Gastroesophageal sphincter (tissue), 4 donors: ENCODE measurements at places on chromosomes 2 and 18.

- no peaks in the 10 kb centered on the region for H3K4me1 ChIP-seq
- H3K36me3 ChIP-seq: no peaks in the 10 kb centered on the region
- no peak overlapping the region for H3K27ac ChIP-seq
- no peak for ATAC-seq
Observed at GRCh38 chr2:16032282-16033031, 92.1 kb downstream of the MYCN start.

GRCh38 chr2:172574965-172575364 is 19.1 kb downstream of the PDK1 start:
- no peaks in the 10 kb centered on the region for H3K4me1 ChIP-seq
- H3K4me3 ChIP-seq: no peak overlapping the region
- ATAC-seq: no peak
- H3K27ac ChIP-seq: no peak overlapping the region

DNA sequence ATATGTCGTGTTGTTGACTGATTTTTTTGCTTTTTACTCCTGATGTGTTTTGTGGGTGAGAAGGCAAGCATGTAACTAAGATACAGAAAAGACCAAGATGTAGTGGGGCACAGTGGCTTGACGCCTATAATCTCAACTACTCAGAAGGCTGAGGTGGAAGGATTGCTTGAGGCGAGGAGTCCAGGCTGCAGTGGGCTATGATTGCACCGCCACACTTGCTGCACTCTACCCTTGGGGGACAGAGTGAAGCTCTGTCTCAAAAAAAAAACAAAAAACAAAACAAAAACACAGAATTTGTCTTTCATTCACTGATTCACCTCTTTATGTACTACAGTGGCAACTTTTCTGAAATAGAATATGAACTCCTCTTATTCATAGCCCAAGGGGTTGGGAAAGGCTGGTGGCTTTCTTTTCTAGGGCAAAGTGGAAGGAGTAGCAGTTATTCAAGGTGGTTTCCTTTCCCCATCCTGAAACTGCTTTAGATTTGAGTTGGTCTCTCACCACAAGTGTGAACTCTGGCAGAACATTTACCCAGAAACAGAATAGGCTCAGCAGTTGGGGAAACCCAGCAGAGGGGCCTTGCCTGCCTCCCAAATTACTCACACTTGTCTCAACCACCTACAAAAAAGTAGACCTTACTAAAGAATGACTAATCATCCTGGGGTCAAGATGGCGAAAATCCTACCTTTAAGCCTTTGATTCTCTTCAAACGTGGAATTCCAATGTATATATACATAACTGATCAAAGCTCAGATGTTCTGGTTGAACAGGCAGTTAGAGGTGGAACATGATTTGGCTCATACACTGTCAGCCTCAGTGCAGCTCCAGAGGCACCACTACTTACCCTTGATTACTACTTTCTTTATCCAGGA is 6.5 kb downstream of the TANK start:
- H3K36me3 ChIP-seq: no peaks in the 10 kb centered on the region
- ATAC-seq: no peak
- H3K27ac ChIP-seq: no peak overlapping the region
- no peaks in the 10 kb centered on the region for H3K27me3 ChIP-seq
- no peak overlapping the region for H3K4me3 ChIP-seq
- peaks cover 68% of the 10 kb centered on the region for H3K4me1 ChIP-seq

- no peak overlapping the region for H3K27ac ChIP-seq
- no peaks in the 10 kb centered on the region for H3K27me3 ChIP-seq
- ATAC-seq: no peak
Observed at GRCh38 chr2:106978647-106979046, 92.7 kb upstream of the ST6GAL2 start.

DNA sequence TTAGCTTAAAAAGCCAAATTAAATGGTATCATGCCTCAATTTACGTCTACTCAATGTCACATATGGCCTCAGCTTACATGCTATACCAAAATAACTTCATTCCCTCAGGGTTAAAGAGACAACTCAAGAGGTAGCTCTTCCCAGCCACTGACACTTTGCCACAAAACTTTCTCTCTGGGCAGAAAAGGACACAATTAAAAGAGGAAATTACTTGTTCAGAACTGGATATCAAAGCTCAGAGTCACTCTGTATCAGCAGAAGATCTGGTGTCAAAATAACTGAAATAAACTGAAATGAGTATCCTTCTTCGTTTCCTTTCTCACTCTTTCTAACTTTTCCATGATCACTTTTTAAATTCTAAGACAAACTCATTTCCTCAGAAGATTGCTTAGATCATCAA is 108.7 kb downstream of the ZNF521 start:
- H3K27me3 ChIP-seq: no peaks in the 10 kb centered on the region
- H3K27ac ChIP-seq: no peak overlapping the region
- no peaks in the 10 kb centered on the region for H3K36me3 ChIP-seq
- H3K4me1 ChIP-seq: peaks cover 7% of the 10 kb centered on the region
- ATAC-seq: no peak
- no peak overlapping the region for H3K4me3 ChIP-seq

DNA sequence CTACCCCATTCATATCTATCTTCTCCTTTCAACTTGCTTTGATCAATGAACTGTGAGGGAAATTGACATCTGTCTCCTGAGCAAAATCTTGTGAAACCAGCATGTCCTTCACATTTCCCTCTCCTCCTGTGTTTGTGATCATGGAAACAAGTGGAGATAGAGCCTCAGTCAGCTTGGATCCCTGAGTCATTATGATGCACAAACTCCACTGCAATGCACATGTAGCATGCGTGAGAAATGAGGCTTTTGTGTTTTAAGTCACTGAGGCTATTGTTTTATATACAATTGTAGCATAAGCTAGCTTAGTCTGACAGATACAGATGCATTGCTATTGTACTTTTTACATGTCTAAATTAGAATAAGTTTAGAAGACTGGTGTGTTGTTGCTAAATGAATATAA is 85.2 kb upstream of the HNMT start:
- ATAC-seq: no peak
- H3K27me3 ChIP-seq: no peaks in the 10 kb centered on the region
- H3K36me3 ChIP-seq: no peaks in the 10 kb centered on the region
- no peak overlapping the region for H3K4me3 ChIP-seq

DNA sequence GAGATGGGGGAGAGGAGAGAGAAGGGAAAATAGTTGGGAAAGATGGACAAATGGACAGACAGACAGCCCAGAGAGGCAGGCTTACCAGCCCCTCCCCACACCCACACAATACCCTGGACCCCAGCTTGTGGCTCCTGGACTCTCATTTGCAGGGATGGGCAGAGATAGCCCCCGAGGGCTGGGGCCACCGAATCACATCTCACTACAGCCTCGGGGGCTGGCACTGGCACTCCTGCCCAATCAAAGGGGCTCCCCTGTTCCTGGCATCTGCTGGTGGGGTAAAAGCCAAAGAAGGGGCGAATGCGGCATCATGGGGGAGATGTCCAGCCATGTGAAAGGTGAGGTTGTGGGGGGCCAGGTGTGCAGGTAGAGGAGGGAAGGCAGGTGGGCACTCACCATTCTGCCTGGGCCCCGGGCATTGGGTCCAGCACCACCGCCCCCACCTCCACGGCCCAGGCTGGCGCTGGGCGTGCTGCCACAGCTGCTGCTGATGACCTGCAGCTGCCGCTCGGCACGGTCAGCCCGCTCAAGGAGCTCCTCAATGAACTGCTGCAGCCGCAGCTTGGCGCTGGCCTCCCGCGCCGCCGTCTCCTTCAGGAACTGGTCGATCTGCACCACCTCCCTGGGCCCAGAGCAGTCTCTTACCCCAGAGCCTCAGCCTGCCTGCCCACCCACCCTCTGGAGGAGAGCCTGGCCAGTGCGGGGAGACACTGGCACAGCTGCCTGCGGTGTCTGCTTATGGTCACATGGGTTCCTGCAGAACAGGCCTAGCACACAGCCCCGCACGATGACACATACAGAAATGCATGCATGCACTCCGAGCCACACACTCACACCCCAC is 18.0 kb downstream of the FBXO41 start:
- H3K36me3 ChIP-seq: no peaks in the 10 kb centered on the region
- no peak overlapping the region for H3K27ac ChIP-seq
- H3K4me3 ChIP-seq: no peak overlapping the region
- ATAC-seq: no peak

DNA sequence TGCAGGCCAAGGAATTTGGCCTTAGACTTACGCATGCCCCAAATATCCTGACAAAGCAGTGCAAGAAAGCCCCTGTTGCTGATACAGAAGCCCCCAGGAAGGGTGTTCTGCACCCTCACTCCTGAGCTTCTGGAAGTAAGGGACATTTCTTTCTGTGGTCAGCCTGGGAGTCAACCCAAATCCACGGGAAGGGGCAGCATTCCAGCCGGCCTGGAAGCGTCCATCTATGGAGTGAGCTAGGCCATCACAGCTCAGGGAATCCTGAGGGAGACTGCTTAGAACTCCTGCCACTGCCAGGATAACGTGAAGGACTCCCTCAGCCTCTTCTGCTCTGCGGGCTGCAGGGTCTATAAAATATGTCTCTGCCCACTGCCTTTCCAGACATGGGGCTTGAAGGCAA is 173.9 kb downstream of the ANAPC1 start:
- H3K4me1 ChIP-seq: no peaks in the 10 kb centered on the region
- H3K36me3 ChIP-seq: no peaks in the 10 kb centered on the region
- H3K27ac ChIP-seq: no peak overlapping the region
- no peaks in the 10 kb centered on the region for H3K27me3 ChIP-seq

GRCh38 chr2:189096769-189097447 is 82.7 kb downstream of the COL5A2 start:
- no peak overlapping the region for H3K4me3 ChIP-seq
- no peaks in the 10 kb centered on the region for H3K27me3 ChIP-seq
- H3K36me3 ChIP-seq: no peaks in the 10 kb centered on the region

DNA sequence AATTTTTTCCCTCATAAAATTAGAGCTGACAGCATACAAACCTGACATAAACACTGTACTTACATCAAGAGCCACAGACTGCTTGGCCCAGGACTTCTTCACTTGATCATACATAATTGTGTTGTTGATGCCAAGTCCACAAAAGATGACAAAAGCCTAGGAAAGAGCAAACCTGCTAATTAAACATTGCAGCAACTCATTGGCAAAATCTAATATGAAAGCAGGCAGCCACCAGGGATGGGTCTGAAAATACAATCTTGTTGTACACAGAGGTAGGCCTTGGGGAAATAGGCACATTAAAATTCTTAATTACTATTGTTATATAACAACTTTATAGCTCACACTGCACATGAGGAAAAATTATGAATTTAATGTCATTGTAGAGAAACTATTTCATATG is 255.8 kb downstream of the PDE11A start:
- no peaks in the 10 kb centered on the region for H3K36me3 ChIP-seq
- no peak for ATAC-seq
- no peaks in the 10 kb centered on the region for H3K27me3 ChIP-seq
- no peaks in the 10 kb centered on the region for H3K4me1 ChIP-seq
- H3K27ac ChIP-seq: no peak overlapping the region

- H3K4me3 ChIP-seq: no peak overlapping the region
- no peak for ATAC-seq
- no peaks in the 10 kb centered on the region for H3K36me3 ChIP-seq
- no peaks in the 10 kb centered on the region for H3K4me1 ChIP-seq
- no peak overlapping the region for H3K27ac ChIP-seq
- peaks cover 32% of the 10 kb centered on the region for H3K27me3 ChIP-seq
Observed at GRCh38 chr2:1277634-1278033, 135.6 kb upstream of the TPO start.

- peaks cover 3% of the 10 kb centered on the region for H3K4me1 ChIP-seq
- ATAC-seq: no peak
Observed at GRCh38 chr2:61952288-61952687, 46.8 kb downstream of the COMMD1 start.
